Effector CD4-positive, alpha-beta T cell (primary cell): ENCODE measurements at places on chromosomes 1 and 21.

DNA sequence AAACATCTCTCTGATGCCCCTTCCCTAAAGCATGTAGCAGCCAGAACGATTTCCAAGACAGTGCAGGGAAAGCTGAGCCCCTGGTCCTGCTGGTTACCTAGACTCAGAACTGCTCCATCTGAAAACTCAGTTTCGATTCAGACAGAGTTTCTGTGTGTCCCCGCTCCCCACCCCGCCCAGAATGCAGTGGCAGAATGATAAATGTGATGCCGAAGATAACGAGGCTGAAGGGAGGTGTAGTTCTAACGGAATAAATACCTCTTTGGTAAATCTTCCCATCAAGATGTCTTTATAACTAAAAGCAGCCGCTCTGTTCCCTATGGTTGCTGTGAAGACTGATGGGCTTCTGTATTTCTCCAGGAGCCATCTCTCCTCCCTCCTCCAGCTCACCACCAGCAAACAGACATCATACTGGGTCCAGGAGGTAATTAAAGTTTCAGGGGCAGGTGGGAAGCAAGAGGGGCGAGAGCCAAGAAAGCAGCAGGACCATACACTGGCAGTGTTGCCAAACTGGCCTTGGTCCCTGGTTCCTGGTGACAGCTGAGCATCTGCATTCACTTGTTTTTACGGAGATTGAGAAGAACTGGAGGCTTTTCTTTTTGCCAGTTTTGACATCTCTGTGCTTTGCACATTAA, 76.9 kb downstream of the DDX20 start:
- no peak for DNase-seq

DNA sequence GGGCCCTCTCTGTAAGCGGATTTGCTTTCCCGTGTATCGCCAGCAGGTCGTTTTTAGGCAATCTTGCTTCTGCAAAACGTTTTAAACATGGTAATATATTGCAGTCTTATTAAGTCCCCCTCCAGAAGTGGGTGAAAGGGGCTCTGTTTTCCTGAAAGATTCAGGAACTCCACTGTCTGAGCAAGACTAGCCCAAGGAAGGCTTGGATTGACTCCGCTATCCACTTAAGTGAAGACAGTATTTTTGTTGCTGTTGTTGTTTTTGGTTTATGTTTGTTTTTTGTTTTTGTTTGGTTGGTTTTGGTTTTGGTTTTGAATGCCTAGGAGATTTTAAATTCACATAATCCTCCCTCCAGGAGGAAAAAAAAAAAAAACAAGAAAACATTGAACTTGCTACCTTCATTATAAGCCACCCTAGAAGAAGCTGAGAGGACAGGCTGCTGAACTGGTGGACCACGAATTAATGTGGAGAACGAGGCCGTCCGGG, 29.1 kb upstream of the NFIA start:
- DNase-seq, result no peak

- DNase-seq, result no peak
Observed at GRCh38 chr1:165834881-165835280, 7.5 kb downstream of the UCK2 start.

- no peak for DNase-seq
Observed at GRCh38 chr1:36855699-36856494, 178.4 kb downstream of the GRIK3 start.

DNA sequence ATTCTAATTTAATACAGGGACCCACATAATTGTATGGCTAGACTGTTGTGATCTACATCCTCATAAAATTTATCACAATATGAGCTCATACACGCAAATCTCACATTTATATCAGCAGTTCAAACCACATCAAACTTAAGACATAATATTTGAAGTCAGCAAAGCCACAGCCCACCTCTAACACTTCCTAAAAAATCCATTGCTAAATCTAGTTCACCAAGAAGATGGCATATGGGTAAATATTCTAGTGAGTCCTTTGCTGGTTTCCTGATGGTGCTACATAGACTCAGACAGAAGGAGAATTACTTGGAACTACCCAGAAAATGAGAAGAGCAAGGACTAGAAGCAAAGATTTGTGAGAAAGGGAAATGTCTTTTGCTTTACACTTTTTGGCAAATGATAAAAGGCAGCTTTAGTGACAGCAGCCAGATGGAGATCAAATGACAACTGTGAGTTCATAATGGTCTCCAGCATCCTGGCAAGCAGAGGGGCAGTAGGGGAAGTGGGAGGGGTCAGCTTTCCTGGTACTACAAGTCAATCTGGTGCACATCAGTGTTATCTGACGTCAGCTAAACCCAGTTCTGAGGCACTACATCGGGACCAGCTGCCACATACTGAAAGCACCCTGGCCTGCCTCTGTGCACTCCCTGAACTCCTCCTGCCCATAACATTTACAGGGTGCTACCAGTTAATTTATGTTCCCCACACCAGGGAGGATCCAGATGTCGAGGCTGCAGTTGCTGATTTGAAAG, 10.6 kb upstream of the GADD45A start:
- peak; percentile 28 for DNase-seq

GRCh38 chr1:48841461-48841860, 64.8 kb upstream of the BEND5 start:
- DNase-seq, result no peak

DNA sequence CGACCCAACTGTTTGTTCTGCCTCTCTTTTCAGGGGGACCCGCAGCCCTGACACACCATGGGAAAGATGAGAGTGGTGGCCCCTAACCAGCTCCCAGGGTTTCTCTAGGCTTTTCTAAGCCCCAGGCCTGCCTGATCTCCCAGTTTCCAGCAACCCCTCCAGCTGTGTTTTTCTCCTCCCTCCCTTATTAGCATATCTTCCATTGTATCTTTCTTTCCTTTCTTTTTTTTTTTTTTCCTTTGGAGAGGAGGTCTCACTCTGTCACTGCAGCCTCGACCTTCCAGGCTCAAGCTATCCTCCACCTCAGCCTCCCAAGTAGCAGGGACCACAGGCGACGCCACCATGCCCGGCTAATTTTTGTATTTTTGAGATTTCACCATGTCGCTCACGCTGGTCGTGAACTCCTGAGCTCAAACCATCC, 1.8 kb upstream of the CERS2 start:
- no peak for DNase-seq

GRCh38 chr1:15192916-15193550, 39.5 kb downstream of the TMEM51 start:
- DNase-seq, result no peak

GRCh38 chr1:178055093-178055492, 38.8 kb upstream of the RASAL2 start:
- no peak for DNase-seq

- DNase-seq, result no peak
Observed at GRCh38 chr1:162145280-162145965, 75.9 kb downstream of the NOS1AP start.

- no peak for DNase-seq
Observed at GRCh38 chr1:20324704-20325406, 34.2 kb downstream of the VWA5B1 start.
